Activated CD4-positive, alpha-beta T cell treated with anti-CD3 and anti-CD28 coated beads, Interleukin-2, Interleukin-4, amounts not matched to agents 100 ng/mL and 50 ng/mL, durations not matched to agents 16 hours and 8 hours (primary cell): ENCODE measurements at places on chromosomes 6 and 20.

- DNase-seq = no peak
Observed at GRCh38 chr6:723540-723939, 30.6 kb upstream of the EXOC2 start.

DNA sequence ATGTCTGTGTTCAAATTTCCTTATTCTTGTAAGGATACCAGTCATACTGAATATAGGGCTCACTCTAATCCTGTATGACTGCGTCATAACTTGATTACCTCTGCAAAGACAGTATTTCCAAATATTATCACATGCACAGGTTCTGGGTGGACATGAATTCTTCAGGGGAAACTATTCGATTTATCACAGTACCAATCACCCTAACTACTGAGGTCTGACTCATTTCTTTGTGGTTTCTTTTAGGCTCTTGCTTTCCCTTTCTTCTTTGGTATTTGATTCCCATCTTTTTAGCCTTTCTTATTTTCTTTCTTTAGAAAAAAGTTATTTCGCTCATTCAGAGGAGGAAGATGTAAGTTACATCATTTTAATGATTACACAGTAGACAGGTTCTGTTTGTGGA is 40.3 kb upstream of the TBX18 start:
- no peak for DNase-seq

DNA sequence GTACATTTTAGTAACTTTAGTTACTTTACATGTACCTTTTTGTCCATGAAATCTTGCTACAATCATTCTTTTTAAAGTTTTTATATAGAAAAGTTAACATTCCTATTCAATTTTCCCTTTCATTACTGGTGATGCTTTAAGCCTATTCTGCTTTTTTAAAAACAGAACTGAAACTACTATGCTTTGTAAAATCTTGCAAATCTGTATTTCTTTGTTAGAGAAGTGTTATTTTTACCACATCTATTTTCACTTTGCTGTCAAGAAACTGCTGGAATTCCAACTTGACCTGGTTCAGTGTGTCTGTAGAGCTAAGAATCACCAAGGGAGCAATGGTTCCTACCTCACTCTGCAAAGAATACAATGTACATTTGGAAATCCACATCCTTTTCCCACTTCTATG is 21.8 kb upstream of the SAMD5 start:
- no peak for DNase-seq

- DNase-seq = no peak
Observed at GRCh38 chr6:126027601-126028000, 41.3 kb downstream of the TRMT11 start.

DNA sequence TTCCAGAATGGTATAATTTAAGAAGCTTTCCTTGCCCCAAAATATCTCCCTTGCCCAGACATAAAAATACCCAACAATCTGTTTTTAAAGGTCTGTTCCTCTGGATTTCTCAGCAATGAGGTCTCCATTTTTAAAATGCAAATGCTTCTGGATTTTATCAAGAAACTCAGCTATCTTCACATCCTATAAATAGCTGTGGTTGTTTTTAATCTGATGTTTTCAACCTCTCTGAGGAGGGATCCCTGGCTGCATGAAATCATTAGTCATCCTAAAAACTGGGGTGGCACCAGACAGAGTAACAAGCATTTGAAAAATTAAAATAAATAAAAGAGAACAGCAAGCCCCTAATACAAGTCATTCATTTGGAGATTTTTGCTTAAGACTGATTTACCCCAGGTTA is 168.5 kb upstream of the ID4 start:
- no peak for DNase-seq

DNA sequence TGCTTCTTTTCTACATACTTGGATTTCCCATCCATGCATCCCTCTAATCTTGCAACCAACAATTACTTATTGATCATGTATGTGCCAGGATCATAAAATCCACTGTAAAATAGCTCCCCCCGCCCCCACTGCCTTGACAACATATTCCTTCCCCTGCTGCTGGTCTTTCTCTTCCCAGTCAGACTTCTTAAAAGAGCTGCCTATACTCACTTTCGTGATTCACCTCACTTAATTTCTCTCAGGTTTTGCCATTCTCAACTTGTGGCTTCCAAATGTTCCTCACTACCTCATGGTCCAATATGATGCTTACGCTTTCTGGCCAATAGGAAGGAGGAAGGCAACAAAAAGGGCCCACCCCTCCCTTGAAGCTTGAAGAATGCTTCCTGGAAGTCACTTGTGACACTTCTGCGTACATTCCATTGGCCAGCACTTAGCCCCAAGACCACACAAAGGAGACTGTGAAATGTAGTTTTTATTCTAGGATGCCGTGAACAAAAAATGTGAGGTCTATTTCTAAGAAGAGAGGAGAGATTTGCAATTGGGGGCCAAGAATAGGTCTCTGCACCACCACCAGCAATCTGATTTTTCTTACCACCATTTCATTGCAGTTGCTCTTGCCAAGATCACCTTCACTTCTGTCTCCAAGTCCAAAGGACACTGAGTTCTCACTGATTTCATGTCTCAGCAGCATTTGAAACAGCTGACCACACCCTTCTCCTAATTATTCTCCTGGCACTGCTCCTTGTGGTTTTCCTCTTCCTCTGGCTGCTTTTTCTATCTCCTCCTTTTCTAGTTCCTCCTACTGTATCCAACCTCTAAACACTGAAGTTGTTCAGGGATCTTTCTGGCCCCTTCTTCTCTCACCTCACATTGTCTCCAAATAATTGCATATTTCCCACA is 30.8 kb downstream of the CD164 start:
- DNase-seq = no peak

DNA sequence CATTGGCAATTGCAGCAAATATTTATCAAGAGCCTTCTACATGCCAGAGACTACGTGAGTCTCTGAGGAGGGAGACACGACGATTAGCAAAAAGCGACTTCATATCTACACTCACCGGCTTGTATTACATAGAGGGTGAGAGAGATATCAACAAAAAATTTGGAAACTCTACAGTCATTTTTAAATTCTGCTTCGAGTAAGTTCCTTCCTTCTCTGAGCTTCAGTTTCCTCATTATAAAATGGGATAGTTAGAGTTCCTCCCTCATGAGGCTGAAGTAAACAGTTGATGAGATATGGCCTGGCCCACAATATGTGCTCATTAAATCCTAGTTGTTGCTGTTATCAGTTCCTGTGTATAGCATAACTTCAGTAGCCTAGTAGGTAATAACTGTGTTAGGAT is 64.1 kb upstream of the SIRPA start:
- no peak for DNase-seq

- no peak for DNase-seq
Observed at GRCh38 chr6:69868252-69868804, 2.0 kb downstream of the COL19A1 start.

- DNase-seq = no peak
Observed at GRCh38 chr6:88006557-88006956, 41.1 kb upstream of the SPACA1 start.

GRCh38 chr6:55652429-55652828 is 73.4 kb upstream of the HMGCLL1 start:
- DNase-seq = no peak

- DNase-seq = no peak
Observed at GRCh38 chr6:7419065-7419464, 29.5 kb downstream of the RIOK1 start.

GRCh38 chr6:116439522-116440051 is 21.6 kb upstream of the CALHM6 start:
- no peak for DNase-seq

DNA sequence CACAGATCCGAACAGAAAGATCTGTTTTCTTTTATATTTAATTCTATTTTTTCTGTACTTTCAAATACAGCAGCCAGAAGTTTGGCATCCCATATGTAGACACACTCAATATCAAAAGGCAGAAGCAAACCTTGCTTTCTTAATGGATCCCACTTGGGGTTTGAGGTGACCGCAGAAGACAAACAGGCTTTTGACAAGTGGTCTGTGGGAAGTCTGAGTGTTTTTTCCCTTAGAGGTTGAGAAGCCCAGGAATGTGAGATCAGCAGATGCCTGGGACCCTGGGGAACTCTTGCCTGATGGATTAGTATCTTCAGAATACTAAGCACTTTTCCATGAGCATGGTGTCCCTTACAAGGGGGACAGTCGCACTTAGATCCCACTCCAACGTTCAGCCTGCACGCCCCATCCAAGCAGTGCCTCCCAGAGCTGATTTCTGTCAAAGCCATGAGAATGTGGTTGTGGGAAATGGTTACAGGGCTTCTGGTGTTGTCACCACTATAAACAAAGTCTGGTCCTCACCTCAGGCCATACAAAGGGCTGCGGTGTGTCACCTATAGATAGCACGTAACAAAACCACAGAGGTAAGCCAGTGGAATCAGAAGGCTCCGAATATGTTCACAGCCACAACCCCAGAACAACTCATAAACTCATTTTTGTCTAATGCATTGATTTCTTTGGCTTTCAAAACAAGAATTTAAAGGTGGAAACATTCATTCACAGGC is 12.7 kb downstream of the IL17F start:
- peak; percentile 82 for DNase-seq

GRCh38 chr6:136592930-136593673 is 42.9 kb upstream of the MAP7 start:
- DNase-seq = no peak

- DNase-seq = no peak
Observed at GRCh38 chr6:157185986-157186385, 137.3 kb downstream of the TMEM242 start.

DNA sequence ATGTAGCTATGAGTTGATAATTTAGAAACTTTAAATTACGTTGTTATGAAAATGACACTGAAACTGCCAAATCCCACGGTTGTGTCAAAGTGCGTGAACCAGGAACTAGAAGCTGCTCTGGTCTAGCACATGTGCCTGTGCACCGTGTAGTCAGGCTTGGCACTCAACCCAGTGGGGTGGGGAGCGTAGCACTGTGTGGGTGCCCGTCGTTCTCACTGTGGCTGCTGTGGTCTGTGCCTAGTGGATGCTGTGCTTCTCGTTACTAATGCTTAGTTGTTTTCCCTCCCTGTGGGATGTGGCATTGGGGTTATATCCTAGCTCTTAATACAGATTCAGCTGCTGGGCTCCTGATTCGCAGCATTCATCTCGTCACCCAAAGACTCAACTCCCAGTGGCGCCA is 46.2 kb upstream of the ADIG start:
- DNase-seq = no peak

DNA sequence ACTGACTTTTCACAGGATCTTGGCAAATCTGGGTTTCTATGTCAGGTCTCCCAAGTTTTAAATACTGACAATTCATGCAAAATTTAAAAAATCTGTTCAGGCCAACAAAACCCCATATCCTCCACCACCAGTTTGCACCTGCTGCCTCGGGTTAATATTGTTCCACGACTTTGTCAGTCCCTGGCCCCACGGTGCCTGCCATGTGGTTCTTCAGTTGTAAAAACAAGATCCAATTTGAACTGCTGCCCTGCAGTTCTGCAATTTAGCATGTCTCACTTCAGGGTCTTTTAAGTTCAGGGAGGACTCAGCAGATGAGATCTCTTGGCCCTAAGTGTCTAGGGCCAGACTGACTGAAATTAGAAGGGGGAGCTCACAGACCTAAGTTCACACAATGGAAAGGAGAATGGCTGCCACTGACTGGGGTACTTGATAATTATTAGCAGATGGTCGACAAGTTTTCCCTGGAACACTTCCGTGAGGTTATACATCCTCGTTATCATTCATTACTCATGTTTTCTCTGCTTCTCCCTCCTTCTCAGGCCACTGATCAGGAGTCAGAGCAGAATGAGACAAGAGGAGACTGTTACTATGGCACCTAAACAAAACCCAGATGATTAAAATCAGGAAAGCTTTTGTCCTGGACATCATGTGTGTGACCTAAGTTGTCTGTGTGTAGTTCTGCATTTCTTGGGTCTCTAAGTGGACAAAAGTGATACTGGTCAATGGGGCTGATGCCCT is 223.6 kb downstream of the KIF16B start:
- DNase-seq = no peak

DNA sequence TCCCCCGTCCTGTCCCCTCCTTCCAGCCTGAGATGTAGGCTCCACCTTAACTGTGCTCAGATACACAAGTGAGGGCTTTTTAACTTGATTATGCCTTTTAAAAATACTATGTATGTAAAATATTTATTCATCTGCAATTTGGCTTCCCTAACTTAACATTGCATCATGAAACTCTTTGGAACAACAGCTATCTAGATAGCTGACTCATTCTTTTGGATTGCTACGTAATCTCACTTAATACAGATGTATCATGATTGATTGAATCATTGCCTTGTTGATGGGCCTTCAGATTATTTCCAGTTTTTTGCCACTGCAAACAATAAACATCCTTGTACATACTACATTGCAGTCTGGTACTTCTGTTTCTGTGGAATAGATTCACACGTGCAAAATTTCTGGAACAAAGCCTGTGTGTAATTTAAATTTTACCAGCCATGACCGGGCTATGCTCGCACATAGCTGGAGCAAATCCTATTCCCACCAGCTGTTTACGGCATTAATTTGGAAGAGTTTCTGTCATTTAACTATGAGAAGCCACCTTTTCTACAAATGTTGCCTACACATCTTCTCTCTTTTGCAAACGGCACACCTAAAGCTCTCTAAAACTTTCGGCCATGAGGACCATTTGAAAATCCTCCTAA is 6.5 kb downstream of the PRND start:
- no peak for DNase-seq

- no peak for DNase-seq
Observed at GRCh38 chr6:106820412-106820852, 154.1 kb downstream of the CD24 start.

DNA sequence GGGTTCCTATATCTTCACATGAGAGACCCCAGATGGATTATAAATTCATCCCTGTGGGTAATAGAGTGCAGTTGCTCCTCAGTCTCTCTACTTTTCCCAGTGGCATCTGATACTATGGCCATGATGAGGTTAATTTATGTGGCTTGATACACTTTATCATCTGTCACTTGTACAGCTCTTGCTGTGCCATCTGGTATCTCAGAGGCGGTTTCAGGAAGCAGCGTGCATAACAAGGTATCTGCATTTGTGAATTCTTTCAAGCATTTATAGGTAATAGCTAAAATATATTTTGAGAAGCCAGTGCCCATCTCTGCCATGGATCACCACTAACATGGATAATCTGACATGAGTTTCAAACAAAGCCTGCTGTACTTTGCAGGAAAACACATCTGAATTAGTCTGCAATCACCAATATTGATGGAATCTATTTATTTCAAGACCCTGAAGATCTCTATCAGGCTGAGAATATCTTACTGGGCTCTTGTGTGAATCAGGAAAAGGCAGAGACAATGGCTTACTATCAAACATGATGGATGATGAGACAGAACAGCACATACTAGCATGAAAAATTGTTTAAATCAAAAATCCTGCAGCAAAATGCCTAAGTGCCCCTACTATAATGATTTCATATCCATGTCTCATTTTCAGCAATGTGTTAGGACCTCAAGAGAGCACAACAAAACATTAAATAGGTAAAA is 548.7 kb upstream of the MAP3K7 start:
- no peak for DNase-seq

DNA sequence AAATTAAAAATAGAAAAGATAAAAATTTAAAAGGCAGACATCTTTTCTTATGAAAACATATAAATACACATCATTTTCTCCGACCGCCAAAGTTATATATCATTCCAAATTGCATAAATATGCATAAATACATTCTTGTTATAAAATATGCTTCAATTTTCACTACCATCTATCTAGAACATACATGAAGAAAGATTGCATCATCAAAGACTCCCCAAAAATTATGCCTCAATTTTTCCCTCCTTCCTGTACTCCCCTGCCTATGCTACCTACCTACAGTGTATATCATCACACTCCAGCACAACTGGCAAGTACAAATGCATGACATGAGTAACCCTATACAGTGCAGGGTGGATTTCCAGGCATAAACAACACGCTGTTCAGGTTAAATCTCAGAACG is 49.9 kb upstream of the TENT5A start:
- no peak for DNase-seq

- DNase-seq = no peak
Observed at GRCh38 chr6:961407-961960, 268.5 kb upstream of the EXOC2 start.

GRCh38 chr20:7760247-7761031 is 179.8 kb downstream of the HAO1 start:
- no peak for DNase-seq
